H7 (cell line): ENCODE measurements at places on chromosomes 2 and 18. TPM values are rescaled to one million over a fixed set of nuclear protein-coding genes. Genes with fewer than 3 reads are reported as not detected.

CYS1 gene
- total RNA-seq: 0.24 and 0.63 TPM in 2 replicates

ELAC1 gene
- 1.9 and 4.9 TPM in 2 replicates for total RNA-seq

ITGAV gene
- 28.6 and 30.5 TPM in 2 replicates for total RNA-seq

ADAM17 gene
- total RNA-seq: 21.2 and 21.9 TPM in 2 replicates

GRCh38 chr2:54945391-54946219 is 104.6 kb downstream of the RTN4 start:
- no peak for DNase-seq

GRCh38 chr2:101931402-101931801 is 60.4 kb upstream of the IL1R2 start:
- DNase-seq: no peak

- DNase-seq: peak; percentile 57
These were observed 16.7 kb downstream of the CAPN10 start for GRCh38 chr2:240603081-240603835.

GRCh38 chr2:8138923-8139667 is 542.8 kb upstream of the ID2 start:
- no peak for DNase-seq

GRCh38 chr2:241458687-241459086 is 49.7 kb downstream of the STK25 start:
- DNase-seq: no peak

DNA sequence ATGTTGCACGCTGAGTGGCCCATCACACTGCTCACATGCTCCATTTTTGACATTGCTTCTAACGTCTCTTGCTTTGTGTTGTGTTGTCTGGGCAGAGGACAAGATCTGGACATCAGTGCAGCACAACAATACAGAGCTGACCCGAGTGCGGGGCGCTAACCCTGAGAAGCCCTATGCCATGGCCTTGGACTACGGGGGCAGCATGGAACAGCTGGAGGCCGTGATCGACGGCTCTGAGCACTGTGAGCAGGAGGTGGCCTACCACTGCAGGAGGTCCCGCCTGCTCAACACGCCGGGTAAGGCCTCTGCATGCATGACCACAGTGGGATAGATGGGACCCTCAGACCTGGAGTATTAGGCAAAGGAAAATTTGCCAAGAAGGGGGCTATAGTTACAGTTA is 622.6 kb downstream of the CNTNAP5 start:
- no peak for DNase-seq
